ENCODE measurements at places on chromosomes 11 and 22.
A peak's percentile ranks its signal among the peaks of the same experiment; 100 is the strongest.

GRCh38 chr11:36354221-36355003 is 58.3 kb downstream of the PRR5L start:
- no peak for DNase-seq

DNA sequence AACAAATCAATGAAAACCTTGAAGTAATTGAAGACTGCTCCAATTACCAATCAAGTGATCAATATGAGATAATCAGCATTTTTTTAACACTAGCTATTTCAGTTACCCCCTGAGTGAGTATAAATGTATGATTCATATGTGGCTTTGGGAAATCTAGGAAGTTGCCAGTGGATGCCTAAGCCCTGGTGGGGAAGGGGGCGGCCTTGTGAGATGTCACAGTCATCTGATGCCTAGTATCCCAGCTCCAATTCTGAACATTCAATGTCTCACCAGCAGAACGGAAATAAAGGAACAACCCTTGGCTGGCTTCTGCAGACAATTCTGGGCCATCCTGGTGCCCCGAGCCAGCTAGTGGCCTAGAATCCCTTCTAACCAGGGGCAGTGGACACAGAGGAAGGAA is 58.5 kb upstream of the TIMP3 start:
- no peak for DNase-seq

GRCh38 chr11:66230156-66230555 is 38.3 kb upstream of the RAB1B start:
- no peak for DNase-seq

GRCh38 chr11:74282421-74282820 is 29.0 kb downstream of the P4HA3 start:
- DNase-seq, result no peak

DNA sequence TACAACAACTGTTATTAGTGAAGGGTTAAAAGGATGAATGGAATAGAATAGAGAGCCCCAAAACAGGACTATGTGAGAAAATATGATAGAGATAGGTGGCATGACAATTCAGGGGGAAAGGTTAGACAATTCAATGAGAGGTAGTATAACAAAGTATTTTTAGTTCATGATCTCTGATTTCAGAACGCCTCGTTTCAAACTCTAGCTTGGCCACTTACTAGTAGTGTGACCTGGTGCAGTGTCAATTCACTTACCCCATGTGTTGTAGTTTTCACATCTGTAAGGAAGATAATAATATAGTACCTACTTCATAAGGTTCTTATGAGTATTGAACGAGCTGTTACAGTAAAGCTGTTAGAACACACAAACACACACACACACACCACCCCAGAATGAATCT is 308.0 kb downstream of the SWAP70 start:
- DNase-seq, result no peak

GRCh38 chr11:19323502-19323901 is 82.8 kb upstream of the E2F8 start:
- DNase-seq, result no peak

GRCh38 chr11:17696741-17697140 is 22.6 kb upstream of the MYOD1 start:
- no peak for DNase-seq

DNA sequence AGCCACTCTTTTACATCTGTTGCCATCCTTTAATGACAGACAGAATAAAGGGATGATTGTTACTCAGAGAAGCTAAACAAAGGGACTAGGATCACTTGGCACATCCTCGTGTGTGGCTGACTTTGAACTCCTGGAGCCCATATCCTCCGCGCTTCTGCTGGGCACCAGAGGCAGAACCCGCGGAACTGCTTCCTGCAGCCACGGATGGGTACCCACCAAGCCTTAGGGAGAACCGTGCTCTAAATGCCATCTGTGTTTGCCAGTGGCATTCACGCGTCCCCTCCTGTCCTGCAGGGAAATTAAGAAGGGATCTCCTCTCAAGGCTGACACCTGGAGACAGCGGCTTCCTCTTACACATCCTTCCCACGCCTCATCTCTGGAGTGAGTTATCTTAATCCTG is 294.4 kb downstream of the NTM start:
- DNase-seq, result no peak

DNA sequence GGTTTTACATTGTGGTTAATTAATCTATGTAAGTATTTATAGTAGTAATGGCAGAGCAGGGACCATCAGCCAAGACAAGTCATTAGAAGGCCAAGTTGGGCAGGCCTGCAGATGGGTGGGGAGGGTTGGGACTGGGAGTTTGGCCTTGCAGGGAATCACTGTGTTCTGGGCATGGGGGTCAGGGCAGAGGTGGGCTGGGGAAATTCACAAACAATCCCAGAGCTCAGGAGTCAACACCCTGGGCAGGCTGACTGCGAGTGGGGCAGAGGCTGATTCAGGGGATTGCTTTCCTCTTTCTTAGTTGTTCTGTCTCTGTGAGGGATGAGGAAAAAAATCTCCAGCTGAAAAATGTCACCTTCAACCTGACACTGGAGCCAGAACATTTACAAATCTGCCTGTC is 322.5 kb downstream of the NTM start:
- DNase-seq, result no peak

- no peak for DNase-seq
Observed at GRCh38 chr11:96465512-96465911, 75.7 kb downstream of the JRKL start.

- DNase-seq, result no peak
Observed at GRCh38 chr11:15222777-15223176, 108.1 kb downstream of the INSC start.

DNA sequence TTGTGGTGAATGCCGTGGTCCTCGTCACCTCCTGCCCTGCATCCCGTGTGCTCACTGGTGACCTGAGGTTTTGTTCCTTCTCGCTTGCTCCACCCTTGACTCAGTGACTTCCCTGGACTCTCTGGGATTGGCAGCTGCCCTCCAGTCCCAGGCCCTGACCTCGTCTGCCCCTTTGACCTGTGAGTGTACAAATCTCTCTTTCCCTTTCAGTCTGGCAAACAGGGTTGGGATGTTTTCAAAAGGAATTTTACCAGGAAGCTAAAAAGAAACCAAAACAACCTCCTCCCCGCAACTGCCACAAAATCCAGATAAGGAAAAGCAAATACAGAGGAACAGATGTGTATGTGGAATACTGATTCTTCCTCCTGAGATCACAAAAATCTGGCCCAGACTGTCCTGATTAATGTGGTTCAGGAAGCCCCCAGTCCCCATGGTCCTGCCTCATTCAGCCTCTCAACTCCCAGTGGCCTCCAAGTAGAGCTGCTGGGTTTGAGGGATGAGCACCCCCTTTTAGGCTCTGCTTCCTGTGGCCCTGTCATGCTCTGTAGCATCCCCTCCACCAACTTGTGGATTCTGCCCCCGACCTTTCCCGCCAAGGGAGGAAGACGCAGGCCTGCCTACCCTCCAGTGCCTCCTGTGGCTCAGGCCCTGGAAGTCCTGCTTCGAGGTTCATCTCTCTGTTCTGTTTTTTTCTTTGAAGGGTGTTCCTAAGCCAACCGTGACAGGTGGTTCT is 15.2 kb downstream of the ROBO4 start:
- no peak for DNase-seq

DNA sequence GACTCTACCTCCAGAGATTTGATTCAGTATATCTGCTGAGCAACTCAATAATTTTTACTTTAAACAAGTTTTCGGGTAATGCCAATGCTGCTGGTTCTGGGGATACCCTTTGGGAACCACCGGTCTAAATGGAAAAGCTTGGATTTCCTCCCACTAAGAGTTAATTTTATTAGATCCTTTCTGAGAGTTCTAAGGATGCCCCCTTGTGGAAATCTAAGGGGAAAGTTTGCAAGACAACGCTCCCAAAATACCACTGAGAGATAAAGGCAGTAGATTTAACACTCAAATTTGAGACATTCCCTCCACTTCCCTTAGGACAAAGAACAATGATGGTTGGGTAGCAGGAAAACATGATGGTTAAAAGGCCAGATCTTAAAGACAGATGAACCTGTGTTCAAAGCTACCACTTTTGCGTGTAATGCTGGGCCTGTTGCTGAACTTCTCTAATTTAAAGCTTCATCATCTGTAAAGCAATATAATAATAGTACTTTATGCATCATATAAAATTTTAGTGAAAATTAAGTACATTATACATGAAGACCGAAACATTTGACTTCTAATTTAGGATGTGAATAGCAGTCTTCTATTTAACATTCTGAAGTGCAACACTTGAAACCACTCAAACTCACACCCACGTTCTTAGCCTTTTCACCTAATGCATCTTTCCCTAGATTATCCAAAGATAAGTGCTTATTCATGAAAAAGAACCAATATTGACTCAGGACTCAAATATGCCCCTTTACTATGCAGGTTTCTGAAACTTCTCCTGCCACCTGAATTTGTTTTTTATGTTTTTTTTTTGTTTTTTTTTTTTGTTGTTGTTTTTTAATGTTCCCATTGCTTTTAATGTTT is 110.1 kb upstream of the LUZP2 start:
- peak; percentile 14 for DNase-seq

DNA sequence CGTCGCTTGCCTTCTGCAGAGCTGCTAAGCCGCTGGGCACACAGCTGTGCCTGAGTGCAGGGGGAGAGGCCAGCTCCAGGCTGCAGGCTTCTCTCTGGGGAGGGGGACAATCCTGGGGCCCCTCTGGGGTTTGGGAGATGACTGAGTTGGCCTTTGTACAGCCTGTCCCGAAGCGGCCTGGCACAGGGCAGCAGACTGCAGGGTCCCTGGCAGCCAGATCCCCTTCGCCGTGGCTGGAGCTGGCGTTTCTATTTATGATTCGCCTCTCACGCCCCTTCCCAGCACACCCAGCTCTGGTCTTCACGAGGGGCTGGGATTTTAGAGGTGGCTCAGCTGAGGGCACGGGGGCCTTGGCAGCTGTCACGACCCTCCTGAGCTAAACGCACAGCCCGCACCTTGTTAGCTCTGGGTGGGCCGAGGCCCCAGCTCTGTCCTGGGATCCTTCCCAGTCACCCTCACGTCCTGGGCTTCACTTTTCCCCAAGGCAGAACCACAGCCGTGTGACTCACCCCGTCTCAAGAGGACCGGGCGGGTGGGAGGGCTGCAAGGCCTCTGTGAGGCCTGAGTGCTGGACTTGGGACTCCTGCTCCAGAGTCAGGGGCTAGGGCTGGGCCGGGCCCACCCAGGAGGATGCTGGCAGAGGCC is 18.4 kb downstream of the OSBPL5 start:
- no peak for DNase-seq

DNA sequence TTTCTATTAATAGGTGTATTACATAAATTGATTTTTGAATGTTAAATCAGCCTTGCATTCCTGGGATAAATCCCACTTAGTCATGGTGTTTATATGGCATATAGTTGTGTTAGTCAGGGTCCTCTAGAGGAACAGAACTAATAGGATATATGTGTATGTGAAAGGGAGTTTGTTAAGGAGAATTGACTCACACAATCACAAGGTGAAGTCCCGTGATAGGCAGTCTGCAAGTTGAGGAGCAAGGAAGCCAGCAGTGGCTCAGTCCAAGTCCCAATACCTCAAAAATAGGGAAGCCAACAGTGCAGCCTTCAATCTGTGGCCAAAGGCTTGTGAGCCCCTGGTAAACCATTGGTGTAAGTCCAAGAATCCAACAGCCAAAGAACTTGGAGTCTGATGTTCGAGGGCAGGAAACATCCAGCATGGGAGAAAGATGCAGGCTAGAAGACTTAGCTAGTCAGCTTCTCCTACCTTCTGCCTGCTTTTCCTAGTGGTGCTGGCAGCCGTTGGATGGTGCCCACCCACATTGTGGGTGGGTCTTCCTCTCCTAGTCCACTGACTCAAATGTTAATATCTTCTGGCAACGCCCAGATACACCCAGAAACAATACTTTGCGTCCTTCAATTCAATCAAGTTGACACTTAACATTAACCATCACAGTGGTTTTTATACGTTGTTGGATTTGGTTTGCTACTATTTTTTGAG is 12.9 kb downstream of the SFI1 start:
- no peak for DNase-seq

GRCh38 chr11:73830261-73830660 is 42.6 kb downstream of the MRPL48 start:
- no peak for DNase-seq

GRCh38 chr11:115672999-115673411 is 168.8 kb upstream of the CADM1 start:
- DNase-seq, result no peak

DNA sequence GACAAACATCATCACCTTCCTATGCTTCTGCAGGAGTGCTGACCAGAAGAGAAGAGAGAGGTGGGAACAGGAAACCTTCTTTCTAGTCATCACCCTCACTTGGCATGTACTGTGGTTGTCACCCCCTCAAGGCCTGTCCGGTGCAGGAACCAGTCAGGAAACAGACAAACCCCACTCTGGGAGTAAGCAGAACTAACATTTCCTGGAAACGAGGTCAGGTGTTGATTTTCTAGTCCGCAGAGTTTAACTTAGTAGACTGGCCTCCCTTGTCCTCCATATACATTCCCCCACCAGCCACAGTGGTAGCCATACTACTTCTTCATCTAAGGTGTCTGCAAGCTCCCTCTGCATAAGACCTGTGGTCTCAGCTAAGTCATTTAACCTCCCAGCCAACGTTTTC is 80.7 kb upstream of the NCAM1 start:
- no peak for DNase-seq

- DNase-seq, result no peak
Observed at GRCh38 chr22:19664406-19664805, 49.9 kb upstream of the SEPTIN5 start.

GRCh38 chr11:35914816-35915215 is 29.0 kb upstream of the LDLRAD3 start:
- DNase-seq, result no peak

DNA sequence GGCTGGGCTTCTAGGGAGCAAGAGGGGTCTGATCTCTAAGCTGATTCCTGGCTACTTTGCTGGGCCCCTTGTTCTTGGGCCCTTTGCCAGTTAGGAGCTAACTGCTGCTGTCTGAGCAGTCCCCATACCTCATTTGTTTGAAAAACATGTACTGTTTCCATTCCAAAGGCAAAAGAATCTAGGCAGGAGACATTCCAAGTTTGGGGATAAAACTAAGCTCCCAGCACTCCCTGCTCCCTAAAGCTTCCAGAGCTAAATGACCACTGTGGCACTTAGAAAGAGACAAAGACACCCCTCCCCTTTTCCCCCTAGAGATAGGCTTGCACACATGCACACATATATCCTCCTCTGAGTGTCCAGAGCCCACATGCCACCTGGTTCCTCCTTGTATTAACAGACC is 22.7 kb upstream of the RRM1 start:
- DNase-seq, result no peak

DNA sequence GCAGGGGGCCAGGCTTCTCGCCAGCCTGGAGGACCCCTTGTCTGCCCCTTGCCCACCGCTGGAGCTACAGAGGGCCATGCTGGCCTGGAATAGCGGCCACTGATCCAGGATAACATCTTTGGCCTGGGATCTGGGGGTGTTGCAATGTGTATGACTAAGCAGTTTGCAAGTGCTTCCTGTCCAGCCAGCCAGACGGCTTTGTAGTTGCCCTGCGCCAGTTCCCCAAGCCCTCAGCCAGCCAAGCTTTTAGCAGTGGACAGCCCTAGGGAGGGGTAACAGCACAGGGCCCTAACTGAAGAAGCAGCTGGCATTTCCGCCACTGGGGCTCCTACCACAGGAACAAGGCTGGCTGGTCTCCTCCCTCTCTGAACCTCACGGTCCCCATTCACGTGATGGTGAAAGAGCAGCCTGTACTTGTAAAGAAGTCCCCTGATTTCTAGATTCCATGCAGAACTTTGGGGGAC is 32.1 kb downstream of the UQCR10 start:
- peak; percentile 17 for DNase-seq

All from Caki2 (cell line).